ENCODE measurements at places on chromosomes 16 and 17.

DNA sequence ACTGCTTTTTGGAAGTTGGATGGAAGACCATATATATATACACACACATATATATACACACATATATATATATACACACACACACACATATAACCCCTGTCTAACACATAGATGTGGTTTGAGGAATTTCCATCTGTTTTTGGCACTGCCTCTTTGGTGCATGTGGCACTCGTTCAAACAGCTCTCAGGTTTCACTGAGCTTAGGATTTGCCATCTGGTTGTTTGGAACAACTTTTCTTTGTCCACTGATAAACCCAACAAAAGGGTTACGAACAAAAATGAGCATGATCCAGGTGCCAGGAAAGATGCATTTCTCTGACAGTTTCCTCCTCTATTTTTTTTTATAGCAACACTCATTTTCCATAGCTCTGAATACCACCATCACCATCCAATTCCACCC lies 14.6 kb upstream of the KCNJ16 start:
- no peak for DNase-seq

- DNase-seq, result no peak
Observed at GRCh38 chr16:73750639-73751038, 546.0 kb upstream of the PSMD7 start.

DNA sequence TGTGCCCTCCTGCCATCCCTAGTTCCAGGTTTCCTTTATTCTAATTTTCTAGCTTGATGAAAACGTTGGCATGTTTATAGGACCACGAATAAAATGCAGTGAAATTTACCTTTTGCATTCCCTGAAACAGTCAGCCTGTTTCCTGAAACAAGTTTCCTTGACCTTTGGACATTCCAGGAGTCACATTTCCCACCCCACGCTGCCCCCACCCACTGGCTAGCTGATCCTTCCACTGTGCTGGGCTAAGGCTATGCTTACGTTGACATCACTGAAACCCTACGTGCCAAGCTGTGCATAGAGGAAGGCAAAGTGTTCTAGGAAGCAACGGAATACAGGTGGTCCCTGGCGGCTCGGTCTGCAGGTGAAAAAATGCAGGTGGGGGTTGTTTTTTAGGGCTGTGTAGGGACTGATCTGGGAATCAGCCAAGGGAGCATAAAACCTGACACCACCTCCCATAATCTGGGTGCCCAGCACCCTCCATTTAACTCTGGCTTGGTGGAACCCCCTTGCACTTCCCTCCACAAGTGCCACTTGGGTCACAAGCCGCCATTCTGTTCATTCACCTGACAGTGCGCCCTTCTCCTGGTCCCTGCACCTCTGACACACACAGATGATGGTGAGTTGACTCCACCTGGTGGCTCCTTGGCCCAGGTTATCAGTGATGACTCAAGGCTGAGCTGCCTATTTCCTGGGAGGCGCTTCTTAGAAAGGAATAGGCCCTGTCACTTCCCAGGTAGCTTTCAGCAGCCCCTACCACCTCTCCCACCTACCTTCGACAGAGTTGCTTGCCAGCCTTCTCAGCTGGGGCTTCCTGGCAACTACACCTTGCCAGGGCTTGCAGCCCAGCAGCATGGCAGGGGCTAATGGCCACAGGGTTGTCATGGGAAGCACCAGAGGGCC lies 83.7 kb downstream of the N4BP1 start:
- no peak for DNase-seq

- DNase-seq, result no peak
Observed at GRCh38 chr17:49409066-49409465, 5.6 kb downstream of the PHB1 start.

- DNase-seq, result peak; percentile 37
Observed at GRCh38 chr16:68236137-68236825, 354 bp upstream of the ESRP2 start.

DNA sequence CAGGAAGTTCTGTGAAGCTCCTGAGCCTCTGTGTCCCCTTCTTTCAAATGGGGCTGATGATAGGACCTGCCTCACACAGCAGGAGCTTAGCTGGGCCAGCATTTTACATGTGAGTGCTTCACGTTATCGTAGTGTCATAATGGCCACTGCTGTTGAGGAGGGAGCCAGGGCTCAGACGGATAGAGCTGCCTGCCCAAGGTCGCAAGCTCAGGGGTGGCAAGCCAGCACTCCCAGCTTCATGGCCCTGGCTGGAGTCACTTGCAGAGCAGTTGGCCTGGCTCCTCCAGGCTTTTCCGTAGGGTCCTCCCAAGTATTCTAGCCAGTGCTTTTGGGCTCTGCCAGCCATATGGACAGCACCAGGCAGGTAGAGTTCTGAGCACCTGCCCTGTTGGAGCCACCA lies 115.1 kb downstream of the SOCS1 start:
- no peak for DNase-seq

- no peak for DNase-seq
Observed at GRCh38 chr16:12398029-12398682, 405.5 kb downstream of the CPPED1 start.

DNA sequence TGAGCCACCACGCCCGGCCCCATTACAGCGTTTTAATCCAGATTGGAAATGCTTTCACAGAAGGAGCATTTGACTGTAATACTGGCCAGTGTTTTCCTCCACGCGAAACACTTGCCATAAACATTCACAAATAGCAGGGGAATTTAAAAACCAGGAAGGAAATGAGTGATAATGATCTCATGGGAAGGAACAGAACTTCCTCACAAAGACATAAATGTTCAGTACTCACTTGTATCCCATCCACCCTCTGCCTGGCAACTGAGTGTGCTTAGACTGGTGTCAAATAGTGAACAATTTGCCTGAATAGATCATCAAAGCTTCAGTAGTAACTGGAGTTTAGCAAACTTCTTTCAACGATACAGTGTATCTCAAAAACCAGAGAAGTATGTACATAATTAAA lies 54.1 kb downstream of the PSMD12 start:
- DNase-seq, result no peak

GRCh38 chr16:84323606-84324005 lies 28.9 kb downstream of the WFDC1 start:
- DNase-seq, result no peak

DNA sequence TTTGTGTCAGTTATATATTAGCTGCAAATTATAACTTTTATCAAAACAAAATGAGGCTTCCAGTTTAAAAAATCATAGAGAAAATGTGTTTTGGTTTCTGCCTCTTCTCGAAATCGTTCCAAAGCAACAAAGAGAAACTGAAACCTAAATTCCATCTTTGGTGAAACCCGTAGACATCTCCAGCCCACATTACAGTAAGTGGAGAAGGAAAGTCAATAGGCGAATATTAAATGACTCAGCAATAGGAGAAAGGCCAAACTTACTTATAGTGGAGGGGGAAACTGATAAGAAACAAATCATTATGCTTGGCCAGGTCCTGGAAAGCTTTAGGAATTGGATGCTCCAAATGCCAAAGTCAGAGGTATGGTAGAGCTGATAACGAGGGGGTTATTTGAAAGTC lies 103.0 kb upstream of the SHISA6 start:
- no peak for DNase-seq

- no peak for DNase-seq
Observed at GRCh38 chr17:5510771-5511170, 24.4 kb downstream of the MIS12 start.

- no peak for DNase-seq
Observed at GRCh38 chr17:81994593-81995462, 17.4 kb downstream of the ASPSCR1 start.

GRCh38 chr16:55944377-55944802 lies 69.2 kb upstream of the CES5A start:
- DNase-seq, result peak; percentile 68

- DNase-seq, result no peak
Observed at GRCh38 chr17:55680686-55681341, 41.9 kb downstream of the TMEM100 start.

GRCh38 chr16:81495321-81496234 lies 51.0 kb downstream of the CMIP start:
- peak; percentile 73 for DNase-seq

- DNase-seq, result peak; percentile 79
Observed at GRCh38 chr17:78839762-78840529, 668 bp downstream of the USP36 start.

- DNase-seq, result no peak
Observed at GRCh38 chr16:57013902-57014301, 24.5 kb downstream of the NLRC5 start.

GRCh38 chr17:79561486-79562133 lies 49.2 kb downstream of the RBFOX3 start:
- DNase-seq, result no peak

GRCh38 chr16:5069854-5070253 lies 1.8 kb upstream of the ALG1 start:
- DNase-seq, result no peak

Data from SK-N-SH (cell line).